ENCODE measurements at places on chromosomes 1 and 21.

DNA sequence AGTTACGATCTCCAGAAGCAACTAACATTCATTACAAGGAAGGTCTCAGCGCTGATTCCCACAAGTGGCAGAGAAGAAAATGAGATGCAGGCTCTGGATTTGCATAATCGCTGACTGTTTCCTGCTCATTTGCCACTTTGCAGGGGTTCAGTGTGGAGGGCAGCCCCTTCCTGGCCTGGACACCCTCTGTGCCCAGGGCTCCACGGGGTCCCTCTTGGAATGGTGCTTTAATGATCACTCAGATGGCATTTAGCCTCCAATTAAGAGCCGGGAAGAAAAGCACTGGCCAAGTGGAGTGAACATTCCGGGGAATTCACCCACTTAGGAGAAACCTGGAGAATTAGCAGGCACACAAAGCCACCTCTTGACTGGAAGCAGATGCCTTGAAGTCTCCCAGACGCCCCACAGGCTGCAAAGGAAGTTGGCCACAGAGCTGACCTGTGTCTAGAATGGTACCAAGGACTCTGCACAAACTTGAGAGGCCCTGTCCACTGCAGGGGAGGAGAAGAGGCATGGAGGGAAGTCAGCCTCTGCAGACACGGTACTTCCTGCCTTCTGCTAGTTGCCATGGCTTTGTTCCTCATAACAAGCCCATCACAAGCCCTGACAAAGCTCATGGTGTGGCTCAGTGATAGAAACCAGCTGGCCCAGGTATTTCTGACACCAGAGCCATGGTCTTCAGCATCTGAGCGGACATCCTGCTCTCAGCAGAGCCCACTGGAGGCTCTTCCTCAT is 157.2 kb downstream of the KAZN start:
- no peak for DNase-seq

- DNase-seq: no peak
Measured at GRCh38 chr1:31750858-31751510, 13.2 kb downstream of the ADGRB2 start.

GRCh38 chr1:3240524-3241235 is 171.7 kb downstream of the PRDM16 start:
- no peak for DNase-seq

- no peak for DNase-seq
Measured at GRCh38 chr1:61332196-61332753, 249.9 kb downstream of the NFIA start.

GRCh38 chr1:64875101-64875500 is 91.2 kb downstream of the JAK1 start:
- DNase-seq: no peak

DNA sequence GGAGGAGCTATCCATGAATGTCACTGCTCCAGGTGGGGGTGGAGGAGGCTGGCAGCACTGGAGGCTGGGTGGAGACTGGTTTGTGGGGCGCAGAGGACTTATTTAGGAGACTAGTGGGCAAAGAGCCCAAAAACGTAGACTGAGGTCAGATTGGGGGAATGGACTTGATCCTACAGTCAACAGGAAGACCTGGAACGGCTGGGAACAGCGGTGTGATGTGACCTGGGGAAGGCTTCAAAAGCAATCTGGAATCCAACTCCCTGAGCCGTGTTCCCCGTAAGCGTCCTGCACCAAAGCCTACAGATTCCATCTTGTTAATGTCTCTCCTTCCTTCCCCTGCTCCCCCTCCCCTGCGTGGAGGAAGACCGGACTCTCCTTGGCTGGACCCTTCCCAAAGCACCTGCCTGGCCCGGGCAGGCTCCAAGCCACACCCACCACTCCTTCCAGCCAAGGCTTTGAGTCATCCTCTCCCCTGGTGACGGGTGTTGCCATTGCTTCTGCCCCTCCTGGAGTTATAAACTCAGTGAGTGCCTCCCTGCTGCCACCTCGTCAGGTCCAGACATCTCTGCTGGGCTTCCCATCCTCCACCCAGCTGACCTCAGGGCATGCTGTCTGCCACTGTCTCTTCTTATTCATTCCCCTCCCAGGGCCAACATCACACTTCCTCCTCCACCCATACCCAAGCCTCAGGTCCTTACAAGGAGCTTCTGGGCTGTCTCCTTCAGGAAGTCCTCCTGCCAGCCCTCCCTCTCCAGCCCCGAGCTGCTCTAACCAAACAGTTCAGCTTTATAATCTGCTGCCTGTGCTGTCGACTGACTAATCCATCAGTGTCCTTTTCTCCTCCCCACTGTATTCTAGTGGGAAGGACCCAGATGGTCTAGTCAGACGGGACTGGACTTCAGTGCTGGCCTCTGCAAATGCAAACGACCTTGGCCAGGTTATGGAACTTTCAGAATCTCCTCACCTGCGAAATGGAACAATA is 1.6 kb upstream of the CLSTN1 start:
- DNase-seq: no peak

GRCh38 chr1:185241127-185241526 is 75.9 kb downstream of the IVNS1ABP start:
- no peak for DNase-seq

DNA sequence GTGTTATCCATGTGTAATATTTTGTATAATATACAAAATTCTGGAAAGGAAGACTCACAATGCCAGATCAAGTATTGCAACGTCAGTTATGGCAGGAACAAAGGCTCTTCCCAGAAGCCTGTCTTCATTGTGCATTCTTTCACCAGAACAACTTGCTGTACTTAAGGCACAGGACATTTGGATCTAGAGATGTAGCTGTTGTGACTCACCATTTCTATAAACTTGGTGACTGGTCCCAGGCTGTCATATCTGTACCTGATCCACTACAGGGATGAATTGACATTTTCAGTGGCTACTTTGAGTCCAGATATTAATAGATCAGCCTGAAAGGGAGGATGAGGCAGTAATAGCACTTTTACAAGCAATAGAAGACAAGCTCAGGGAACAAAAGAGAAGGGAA is 299.8 kb downstream of the DISC1 start:
- DNase-seq: no peak

DNA sequence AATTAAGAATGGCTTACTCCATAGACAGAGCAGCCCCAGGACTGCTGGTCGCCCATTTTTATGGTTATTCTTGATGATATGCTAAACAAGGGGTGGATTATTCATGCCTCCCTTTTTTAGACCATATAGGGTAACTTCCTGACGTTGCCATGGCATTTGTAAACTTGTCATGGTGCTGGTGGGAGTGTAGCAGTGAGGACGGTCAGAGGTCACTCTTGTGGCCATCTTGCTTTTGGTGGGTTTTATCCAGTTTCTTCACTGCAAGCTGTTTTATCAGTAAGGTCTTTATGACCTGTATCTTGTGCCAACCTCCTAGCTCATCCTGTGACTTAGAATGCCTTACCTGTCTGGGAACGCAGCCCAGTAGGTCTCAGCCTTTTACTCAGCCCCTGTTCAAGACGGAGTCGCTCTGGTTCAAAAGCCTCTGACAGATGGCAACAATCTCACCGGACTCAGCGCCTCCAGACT is 5.2 kb upstream of the AGPAT3 start:
- no peak for DNase-seq

Measured in stimulated activated CD4-positive, alpha-beta T cell treated with anti-CD3 and anti-CD28 coated beads, TNF-alpha, amount 100 ng/mL, for 4 hours (primary cell).